Memory B cell (primary cell): ENCODE measurements at places on chromosomes 2 and 18.

GRCh38 chr18:34511435-34511834 lies 198.7 kb upstream of the DTNA start:
- DNase-seq = no peak

DNA sequence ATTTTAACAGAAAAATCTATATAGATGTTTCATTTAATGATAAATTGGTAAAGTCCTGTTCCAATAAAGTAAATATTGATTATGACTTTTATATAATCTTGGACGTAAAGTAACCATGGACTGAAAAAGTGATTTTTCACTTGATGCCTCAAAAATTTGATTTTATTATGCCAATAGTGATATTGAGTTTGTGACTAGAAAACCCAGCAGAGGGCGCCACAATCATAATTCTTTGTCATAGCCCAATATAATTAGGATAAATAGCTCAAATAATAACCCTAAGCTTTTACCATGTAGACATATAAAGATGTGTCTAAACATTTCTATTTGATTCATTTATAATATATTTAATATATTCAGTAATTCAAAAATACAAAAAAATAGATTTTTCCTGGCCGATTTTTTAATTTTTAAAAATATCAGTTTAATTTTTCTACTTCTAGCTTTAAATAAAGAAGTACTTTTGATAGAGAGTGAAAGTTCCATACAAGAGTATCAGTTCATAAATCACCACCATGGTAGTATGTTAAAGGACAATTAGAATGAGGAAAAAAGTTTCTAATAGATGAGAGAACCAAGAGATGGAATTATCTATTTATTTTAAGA lies 30.7 kb downstream of the CAMKMT start:
- DNase-seq = peak; percentile 44

- no peak for DNase-seq
These were observed 8.2 kb upstream of the POTEE start for GRCh38 chr2:131201098-131201497.

GRCh38 chr2:23502096-23502495 lies 117.1 kb downstream of the KLHL29 start:
- DNase-seq = no peak

GRCh38 chr2:25257931-25258846 lies 83.5 kb downstream of the DNMT3A start:
- no peak for DNase-seq

DNA sequence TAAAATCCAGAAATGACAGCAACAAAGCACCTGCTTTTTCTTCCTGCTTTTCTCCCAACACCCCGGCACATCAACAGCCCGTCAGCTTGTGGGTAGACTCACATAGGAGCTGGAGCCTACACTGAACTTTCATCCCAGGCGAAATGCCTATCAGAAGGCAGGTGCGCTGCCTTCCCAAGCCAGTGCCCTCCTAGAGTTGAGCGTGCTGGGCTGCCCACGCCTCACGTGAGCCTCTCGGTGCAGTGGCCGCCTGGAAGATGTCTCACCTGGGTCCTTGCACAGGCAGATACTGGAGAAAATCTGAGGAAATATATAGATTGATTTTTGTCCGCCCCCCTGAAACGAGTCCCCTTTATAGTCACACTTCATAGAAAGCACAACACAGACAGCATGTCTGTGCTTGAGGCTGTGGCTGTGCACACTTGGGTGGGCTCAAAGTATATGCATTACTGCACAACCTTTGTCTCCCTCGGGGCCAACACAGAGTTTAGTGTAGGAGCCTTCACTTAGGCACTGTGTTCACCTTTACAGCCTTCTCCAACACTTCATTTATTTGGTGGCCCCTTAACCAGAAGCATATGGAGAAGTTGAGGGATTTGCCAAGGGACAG lies 112.5 kb downstream of the SMAD7 start:
- no peak for DNase-seq

DNA sequence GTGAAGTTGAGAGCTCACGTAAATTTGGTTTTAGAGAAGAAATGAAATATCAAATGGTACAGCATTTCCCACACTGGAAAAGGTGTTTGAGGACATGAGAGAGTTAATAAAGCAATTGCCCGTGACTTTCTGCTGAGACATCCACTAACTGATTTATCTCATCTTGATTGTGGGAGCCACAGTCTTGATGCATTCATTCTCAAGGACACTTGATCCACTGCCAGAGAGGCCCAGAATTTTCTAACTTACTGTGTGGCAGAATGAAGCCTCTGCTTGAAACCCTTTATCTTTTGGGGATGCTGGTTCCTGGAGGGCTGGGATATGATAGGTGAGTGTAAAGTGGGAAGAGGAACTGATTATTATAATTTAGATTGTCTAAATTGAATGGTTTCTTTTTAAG lies at the start of gene CPO:
TSS of gene CPO (plus strand) at position 179 of the 400 bp plus-strand sequence. CDS start at position 261, 82 bp downstream.
- DNase-seq = no peak

- no peak for DNase-seq
These were observed 45.1 kb upstream of the FAM98A start for GRCh38 chr2:33644215-33644614.

DNA sequence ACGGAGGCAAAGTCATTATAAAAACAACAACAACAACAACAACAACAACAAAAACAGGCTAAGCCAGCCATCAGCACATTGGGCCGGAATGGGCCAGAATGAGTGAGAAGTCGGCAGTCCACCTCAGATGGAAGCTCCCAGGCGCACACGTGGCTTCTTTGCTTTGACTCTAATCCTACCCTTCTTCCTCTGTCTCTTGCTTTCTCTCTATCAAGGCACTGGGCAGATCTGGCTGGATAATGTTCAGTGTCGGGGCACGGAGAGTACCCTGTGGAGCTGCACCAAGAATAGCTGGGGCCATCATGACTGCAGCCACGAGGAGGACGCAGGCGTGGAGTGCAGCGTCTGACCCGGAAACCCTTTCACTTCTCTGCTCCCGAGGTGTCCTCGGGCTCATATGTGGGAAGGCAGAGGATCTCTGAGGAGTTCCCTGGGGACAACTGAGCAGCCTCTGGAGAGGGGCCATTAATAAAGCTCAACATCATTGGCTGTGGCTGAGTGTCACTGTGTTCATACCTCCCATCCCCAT lies 52.2 kb downstream of the MARCO start:
- no peak for DNase-seq

DNA sequence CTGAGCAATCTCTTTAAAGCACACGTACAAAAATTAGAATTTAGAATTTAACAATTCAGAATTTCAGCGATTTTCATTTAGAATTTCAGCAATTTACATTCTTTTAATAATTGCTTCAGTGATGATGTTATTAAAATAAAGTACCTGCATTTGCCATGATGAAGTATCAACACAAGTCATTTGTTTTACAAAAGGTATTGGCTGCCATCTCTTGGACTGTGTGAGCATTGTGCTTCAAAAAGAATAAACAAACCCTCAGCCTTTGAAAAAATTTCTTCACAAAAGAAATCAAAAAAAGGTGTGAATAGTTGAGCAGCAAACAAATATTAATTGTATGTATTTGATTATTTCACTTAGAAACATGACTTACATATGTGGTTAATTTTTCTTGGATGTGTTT lies 27.1 kb upstream of the ZC3H15 start:
- DNase-seq = no peak

GRCh38 chr2:139917690-139918384 lies 1137.6 kb upstream of the NXPH2 start:
- no peak for DNase-seq

- no peak for DNase-seq
These were observed 17.7 kb upstream of the PDCL3 start for GRCh38 chr2:100544911-100545596.

- no peak for DNase-seq
These were observed 1.7 kb downstream of the METTL4 start for GRCh38 chr18:2569338-2570207.

- peak; percentile 75 for DNase-seq
These were observed 31.8 kb downstream of the SP100 start for GRCh38 chr2:230447455-230448451.

GRCh38 chr2:224264259-224264658 lies 137.6 kb downstream of the FAM124B start:
- no peak for DNase-seq

GRCh38 chr2:12539776-12540562 lies 176.8 kb upstream of the TRIB2 start:
- no peak for DNase-seq

GRCh38 chr2:159614534-159615366 lies 1.6 kb downstream of the BAZ2B start:
- no peak for DNase-seq

DNA sequence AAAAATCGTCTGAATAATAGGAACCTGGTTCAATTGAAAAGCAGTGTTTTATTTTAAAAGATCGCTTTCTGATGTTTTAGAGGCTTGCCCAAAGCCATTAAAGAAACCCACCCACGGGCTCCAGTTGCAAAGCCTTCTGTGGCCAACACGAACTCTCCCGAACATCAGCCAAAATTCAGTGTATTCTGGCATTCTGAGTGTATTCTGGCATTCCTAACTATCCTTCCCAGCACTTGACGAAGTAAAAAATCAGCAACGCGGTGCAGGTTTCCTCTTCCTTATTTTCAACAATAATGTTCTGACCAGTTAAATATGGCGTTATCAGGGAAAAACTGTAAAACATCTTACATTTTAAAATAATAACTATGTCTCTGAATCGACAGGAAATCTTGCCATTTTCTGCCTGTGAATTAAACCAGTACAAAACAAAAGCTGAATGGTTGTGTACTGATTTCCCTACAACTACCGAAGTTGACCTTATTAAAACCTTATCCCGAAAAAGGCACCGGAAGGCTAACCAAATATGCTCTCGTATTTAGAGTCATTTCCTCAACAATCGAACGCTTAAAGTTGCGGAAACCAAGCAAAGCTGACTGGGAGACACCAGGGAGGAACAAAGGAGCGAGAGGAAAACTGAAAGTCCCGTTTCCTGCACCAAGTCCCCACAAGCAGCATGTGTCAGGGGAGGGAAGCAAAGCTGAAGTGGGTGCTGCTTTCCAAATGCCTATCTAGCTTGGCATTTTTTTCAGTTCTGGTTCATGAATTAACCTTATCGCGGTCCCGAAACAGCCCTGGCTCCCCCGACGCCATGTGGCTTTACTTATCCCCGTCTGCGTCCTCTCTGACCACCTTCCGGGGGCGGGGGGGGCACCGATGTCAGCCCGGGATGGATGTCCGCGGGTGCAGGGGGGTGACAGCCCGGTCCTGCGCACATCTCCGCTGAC lies 44.3 kb downstream of the ZNF516 start:
- DNase-seq = no peak

DNA sequence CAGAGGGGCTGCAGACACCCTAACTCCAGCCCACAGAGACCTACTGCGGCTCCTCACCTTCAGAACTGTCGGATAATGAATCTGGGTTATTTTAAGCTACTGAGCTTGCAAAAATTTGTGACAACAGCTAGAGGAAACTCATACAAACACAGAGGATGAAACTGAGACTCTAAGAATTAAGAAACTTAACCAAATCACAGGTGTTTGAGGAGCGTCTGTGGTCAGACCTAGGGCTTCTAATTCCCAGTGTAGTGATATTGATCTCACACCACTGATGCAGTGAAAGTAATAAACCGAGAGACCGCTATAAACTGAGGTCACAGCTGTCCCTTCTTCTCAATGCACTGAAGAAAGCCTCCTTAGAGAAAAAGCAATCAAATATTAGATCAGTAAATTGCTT lies 110.1 kb downstream of the RGPD3 start:
- no peak for DNase-seq

DNA sequence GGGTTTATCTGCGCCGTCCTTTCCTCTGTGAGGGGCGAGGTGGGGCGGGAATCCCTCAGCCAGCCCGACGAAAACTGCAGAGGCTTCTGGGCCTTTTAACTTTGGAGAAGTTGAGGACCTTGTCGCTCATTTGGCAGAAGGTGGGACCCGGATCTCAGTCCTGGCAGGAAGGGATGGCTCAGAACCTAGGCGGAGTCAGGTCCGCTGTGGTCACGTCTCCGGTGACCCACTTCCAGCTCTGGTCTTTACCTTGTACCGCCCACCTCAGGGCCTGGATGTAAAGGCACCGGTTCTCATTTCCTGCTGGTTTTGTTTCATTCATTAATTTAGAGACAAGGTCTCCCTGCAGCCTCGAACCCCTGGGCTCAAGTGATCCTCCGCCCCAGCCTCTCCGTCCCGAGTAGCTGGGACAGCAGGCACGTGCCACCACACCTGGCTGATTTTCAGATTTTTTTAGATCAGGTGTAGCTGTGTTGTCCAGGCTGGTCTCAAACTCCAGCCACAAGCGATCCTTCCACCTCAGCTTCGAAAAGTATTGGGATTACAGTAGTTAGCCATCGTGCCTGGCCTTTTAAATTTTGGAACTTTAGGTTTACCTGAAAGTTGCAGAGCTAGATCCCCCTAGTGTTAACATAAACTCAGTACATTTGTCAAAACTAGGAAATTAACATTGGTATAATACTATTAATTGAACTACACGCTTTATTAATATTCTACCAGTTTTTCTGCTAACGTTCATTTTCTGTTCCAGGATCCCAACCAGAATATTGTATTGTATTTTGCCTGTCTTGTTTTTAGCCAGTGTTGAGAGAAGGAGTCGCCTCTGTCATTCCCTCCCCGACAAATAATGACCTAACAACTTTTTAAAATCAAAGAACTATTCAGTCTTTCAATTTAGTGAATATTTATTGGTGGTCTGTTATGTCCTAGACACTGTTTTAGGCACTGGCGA lies 852 bp downstream of the POLI start:
- peak; percentile 16 for DNase-seq

GRCh38 chr2:12642332-12642731 lies 74.4 kb upstream of the TRIB2 start:
- no peak for DNase-seq

DNA sequence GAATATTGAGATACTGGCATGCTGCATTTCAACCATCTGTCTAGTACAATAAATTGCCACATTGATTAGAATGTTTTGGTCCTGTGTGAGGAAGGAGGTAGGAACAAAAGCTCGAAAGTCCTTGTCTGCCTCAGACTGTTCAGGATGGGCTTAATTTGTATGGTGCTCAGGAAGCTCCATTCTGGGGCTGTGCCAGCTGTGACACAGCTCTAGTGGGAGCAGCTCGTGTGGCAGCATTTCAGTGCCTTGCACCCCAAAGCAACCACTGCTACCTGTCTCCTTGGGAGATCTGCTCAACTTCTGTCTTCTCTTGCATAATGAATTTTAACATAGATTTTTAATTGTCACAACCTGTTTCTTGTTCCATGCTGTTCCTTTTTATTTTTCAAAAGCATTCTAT lies 144.4 kb upstream of the THUMPD2 start:
- DNase-seq = no peak

DNA sequence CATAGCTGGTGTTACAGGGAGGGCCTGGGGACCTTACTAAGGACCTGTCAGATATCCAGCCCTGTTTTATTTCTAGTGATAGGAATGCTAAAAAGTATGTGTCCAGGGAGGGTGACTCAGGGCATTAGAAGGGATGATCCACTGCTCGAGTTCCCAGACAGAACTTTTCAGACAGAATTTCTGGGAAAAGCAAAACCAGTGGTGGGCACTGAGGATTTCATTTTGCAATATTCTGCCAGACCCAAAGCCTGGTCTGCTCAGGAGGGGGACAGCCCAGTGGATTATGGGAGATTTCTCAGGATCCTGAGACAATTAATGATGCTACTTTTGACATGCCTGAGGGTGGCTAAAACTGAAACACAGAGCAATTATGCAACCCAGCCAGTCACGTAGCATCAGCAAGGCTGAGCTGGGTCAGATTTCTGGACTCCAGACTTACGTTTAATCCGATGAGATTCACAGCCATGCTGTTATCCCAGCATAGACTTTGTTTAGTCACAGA lies 4.7 kb upstream of the KCNE4 start:
- no peak for DNase-seq

GRCh38 chr2:230967113-230967512 lies 28.8 kb upstream of the SPATA3 start:
- DNase-seq = no peak

GRCh38 chr2:222523783-222524544 lies 99.6 kb downstream of the SGPP2 start:
- no peak for DNase-seq
